ENCODE measurements at places on chromosomes 11 and 22.

DNA sequence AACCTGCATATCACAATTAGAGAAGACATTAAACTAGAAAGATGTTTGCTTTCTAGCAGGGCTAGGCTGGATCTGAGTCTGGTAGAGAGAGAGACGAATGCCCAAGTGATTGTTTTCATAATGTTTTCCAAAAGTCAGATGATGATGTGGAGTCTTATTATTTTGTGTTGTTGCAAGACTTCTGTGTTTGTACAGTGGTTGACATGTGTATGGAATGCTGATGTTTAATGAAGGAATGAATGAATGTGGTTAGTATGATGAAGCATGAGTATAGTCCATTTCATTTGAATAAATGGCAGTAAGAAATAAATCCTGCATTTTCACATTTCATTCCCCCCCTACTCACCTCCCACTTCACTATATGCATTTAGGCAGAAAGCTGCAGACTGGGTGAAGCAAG is 69.6 kb downstream of the PPP2R1B start:
- no peak for DNase-seq

- no peak for DNase-seq
These were observed 815.7 kb downstream of the BRD1 start for GRCh38 chr22:49011769-49012648.

DNA sequence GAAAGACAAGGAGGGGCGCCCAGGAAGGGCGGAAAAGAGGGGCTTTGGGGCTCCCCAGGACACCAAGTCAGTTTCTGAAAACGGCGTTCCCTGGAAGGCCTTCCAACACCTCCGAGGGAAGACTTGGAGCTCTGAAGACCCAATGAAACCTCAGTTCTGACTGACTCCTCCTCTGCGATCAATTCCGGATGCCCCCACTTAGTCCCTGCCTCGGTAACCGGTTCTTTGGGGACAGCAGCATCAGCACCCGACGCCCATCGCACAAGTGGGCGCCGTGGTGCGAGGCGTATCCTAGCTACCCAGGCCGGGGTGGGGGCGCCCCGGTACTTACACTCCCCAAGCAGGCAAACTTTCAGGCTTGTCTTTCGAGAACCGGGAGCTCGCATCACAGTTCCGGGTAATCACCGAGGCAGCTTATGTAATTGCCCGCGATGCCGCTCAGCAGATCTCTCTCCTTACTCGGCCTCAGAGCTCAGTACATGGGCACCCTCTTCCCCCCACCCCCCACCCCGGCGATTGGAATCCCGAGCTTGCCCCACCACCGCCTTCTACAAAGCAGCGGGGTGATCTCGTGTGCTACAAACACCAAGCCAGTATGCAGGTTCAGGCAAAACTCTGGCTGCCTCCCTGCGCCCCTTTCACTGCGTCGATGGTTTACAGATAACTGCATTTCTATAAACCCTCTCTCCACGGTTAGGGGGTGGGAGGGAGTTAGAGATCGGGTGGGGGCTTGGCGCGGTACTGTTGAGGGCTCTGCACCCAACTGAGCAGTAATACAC is 2.0 kb downstream of the TENM4 start:
- no peak for DNase-seq

DNA sequence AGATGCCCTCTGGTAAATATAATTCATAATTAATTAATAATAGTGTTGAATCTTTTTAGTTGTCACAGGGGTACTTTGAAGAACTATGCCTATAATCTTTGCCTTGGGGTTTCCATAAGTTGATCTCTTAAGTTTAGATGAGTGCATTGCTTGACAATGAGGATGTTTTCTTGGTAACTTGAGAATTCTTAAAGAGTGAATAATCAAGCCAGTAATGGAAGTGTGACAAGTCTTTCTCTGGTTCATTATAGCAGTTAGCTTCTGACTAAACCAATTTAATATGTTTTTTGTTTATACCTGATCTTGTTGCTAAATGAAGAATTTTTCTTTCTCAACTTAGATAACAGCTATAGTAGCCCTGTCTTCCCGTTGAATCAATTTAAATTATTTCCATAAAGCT is 46.2 kb downstream of the ATXN10 start:
- no peak for DNase-seq

DNA sequence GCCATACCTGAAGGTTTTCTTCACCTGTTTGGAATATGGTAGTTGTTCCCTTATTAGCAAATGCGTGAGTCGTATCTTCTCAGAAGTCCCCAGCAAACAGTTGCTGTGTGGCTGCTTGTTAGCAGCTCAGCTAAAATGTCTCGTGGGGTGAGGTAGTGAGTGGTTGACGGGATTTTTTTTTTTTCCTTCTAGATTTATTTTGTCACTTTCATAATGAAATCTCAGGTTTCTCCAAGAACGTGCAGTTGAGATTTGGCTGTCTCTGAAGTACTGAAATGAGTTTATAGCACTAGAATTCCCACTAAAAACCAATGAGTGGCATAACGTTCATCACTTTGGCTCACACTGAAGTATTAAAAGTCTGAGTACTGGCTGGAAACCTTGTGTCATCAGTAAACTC is 16.8 kb downstream of the RCN1 start:
- DNase-seq, result no peak

- no peak for DNase-seq
These were observed 20.1 kb downstream of the TCP11L1 start for GRCh38 chr11:33059331-33060007.

DNA sequence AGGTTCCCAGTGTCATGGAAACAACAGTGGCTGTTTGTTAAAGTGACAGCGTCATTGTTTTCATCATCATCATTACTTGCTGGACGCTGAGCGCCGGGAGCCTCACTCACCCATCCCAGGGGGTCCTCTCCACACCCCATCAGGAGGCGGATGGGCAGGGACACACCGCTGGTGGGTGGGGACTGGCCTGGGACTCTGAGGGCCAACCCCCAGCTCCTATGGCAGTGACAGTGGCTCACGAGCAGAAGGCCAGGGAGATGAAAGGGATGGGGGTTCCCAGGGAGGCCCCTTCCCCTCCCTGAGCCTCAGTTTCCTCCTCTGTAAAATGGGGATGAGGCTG is 76.6 kb upstream of the PRR5 start:
- no peak for DNase-seq

- DNase-seq, result no peak
These were observed 55.5 kb downstream of the CLPB start for GRCh38 chr11:72378704-72379383.

DNA sequence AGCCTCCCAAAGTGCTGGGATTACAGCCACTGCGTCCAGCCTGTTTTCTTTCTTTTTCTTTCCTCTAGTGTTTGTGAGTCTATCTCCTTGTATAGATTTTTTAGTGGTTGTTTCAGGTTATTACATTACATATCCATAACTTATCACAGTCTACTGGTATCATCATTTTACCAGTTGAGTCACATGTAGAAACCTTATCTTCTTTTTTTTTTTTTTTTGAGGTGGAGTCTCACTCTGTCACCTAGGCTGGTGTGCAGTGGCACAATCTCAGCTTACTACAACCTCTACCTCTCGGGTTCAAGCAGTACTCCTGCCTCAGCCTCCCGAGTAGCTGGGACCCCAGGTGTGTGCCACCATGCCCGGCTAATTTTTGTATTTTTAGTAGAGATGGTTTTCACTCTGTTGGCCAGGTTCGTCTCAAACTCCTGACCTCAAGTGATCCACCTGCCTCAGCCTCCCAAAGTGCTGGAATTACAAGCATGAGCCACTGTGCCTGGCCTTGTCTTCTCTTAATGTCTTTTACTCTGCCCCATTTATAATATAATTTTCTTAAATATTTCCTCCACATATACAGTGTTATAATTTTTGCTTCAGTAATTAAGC is 11.0 kb downstream of the CDC45 start:
- no peak for DNase-seq

- no peak for DNase-seq
These were observed 791.2 kb upstream of the FAT3 start for GRCh38 chr11:91433284-91434010.

All from activated naive CD4-positive, alpha-beta T cell (primary cell).